ENCODE measurements at places on chromosomes 2 and 18. TPM values are rescaled to one million over a fixed set of nuclear protein-coding genes. Genes with fewer than 3 reads are reported as not detected.

RAB6C gene
- total RNA-seq, result not detected

SPHKAP gene
- 0.09 TPM for total RNA-seq

GAD1 gene
- 0.09 TPM for total RNA-seq

ANKRD30BL gene
- not detected for total RNA-seq

MOGAT1 gene
- total RNA-seq, result not detected

CSRNP3 gene
- total RNA-seq, result 2.0 TPM

SULT1C4 gene
- total RNA-seq, result not detected

SLC8A1 gene
- total RNA-seq, result 82.7 TPM

RUFY4 gene
- not detected for total RNA-seq

SLC4A5 gene
- 0.16 TPM for total RNA-seq

MAP2 gene
- 0.60 TPM for total RNA-seq

PRKRA gene
- total RNA-seq, result 51.1 TPM

KIF1A gene
- total RNA-seq, result under 0.01 TPM

DSG3 gene
- total RNA-seq, result 0.16 TPM

TBC1D8 gene
- total RNA-seq, result 10.7 TPM

RFX8 gene
- 10.4 TPM for total RNA-seq

ZC3H15 gene
- 63.8 TPM for total RNA-seq

FEV gene
- total RNA-seq, result not detected

C2orf15 gene
- not detected for total RNA-seq

FARP2 gene
- 22.2 TPM for total RNA-seq

ACSL3 gene
- total RNA-seq, result 106 TPM

C2orf68 gene
- total RNA-seq, result 11.2 TPM

GPR39 gene
- total RNA-seq, result 0.86 TPM

ELOA2 gene
- not detected for total RNA-seq

HPCAL1 gene
- total RNA-seq, result 17.2 TPM

LNPK gene
- 16.7 TPM for total RNA-seq

CCDC141 gene
- total RNA-seq, result not detected

MTCL1 gene
- total RNA-seq, result 32.9 TPM

CAPN14 gene
- 0.16 TPM for total RNA-seq

EVX2 gene
- total RNA-seq, result not detected

TSGA10 gene
- total RNA-seq, result 3.3 TPM

ATOH8 gene
- total RNA-seq, result 29.5 TPM

SNTG2 gene
- total RNA-seq, result not detected

NAB1 gene
- 49.8 TPM for total RNA-seq

SLC14A1 gene
- total RNA-seq, result 131 TPM

EPG5 gene
- 21.8 TPM for total RNA-seq

TUBB8B gene
- total RNA-seq, result not detected

HOXD13 gene
- not detected for total RNA-seq

IL1F10 gene
- not detected for total RNA-seq

TMEM247 gene
- total RNA-seq, result not detected

COLEC11 gene
- total RNA-seq, result not detected

ZNF521 gene
- 17.0 TPM for total RNA-seq
